ENCODE measurements at places on chromosomes 13 and 19. TPM values are rescaled to one million over a fixed set of nuclear protein-coding genes. Genes with fewer than 3 reads are reported as not detected.

Gene WTIP
- total RNA-seq, result 32.5 TPM

Gene PSG2
- total RNA-seq, result 0.41 TPM

Gene ZNF492
- not detected for total RNA-seq

Gene PALM
- 67.3 TPM for total RNA-seq

Gene TMEM145
- 0.70 TPM for total RNA-seq

Gene MKNK2
- total RNA-seq, result 146 TPM

Gene ANO8
- total RNA-seq, result 9.0 TPM

Gene SHISA7
- 0.09 TPM for total RNA-seq

Gene NLRP7
- not detected for total RNA-seq

Gene RBM26
- 42.6 TPM for total RNA-seq

Gene HIPK4
- not detected for total RNA-seq

Gene CPB2
- not detected for total RNA-seq

Gene SRRM5
- total RNA-seq, result 0.23 TPM

Gene PSG11
- 0.43 TPM for total RNA-seq

Gene NTN5
- 0.11 TPM for total RNA-seq

Gene RAD23A
- total RNA-seq, result 40.6 TPM

Gene PSMD8
- total RNA-seq, result 215 TPM

Gene CGB3
- total RNA-seq, result 3.6 TPM

Gene EGLN2
- 84.6 TPM for total RNA-seq

Gene PODNL1
- 3.3 TPM for total RNA-seq

Gene CYP2S1
- total RNA-seq, result 11.1 TPM

Gene PRX
- 1.5 TPM for total RNA-seq

Gene ZNF530
- 3.5 TPM for total RNA-seq

All from astrocyte (in vitro differentiated cells and primary cell).